ENCODE measurements at places on chromosomes 4 and X.

GRCh38 chr4:108536577-108536976, 83.8 kb upstream of the RPL34 start:
- no peak for DNase-seq

GRCh38 chrX:46727441-46727840, 31.5 kb downstream of the SLC9A7 start:
- no peak for DNase-seq

DNA sequence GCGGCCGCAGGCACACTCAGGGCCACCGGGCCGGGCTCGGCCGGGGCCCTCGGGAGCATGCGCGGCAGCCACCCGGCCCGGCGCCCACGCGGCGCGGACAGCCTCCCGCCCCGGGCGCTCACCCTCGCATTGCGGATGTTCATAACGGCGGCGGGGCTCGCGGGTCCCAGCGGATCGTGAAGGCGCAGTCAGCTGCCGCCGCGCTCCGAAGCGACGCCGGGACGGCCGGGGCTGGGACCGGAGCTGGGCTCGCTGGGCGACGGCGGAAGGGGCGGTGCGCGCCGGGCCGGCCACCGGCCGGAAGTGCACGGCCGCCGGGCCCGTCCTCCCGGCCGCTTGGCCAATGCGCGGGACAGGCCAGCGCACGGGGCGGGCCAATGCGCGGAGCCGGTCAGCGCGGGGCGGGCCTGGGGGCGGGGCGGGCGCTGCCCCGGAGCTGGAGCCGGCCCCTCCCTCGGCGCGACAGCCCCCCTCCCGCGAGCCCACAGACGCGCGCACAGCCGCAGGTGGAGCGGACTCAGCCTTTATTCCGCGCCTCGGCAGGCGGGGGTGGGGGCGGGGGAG, at the start of gene NAA10:
NAA10 (minus strand) TSS at position 276 of the 564 bp plus-strand sequence; CDS start at position 143, 133 bp downstream.
- DNase-seq = peak; percentile 98

DNA sequence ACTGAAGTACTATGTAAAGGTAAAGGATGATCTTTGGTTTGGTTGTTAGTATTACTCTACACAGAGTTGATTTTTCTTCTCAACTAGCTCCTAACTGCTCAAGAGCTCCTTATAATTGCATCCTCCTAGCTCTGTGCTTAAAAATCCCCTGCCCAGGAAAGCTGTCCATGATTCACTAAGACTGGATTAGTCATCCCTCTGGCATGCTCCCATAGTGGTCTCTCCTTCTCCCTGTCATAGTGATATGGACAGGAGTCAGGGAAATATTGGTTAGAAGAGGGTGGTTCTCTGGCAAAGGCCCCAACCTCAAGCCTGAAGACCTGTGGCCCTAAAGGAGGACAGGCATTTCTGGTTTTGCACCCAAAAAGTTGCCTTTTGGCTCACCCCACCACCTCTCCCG, 242.3 kb upstream of the KCNIP4 start:
- no peak for DNase-seq

GRCh38 chr4:26458157-26458561, 32.1 kb downstream of the CCKAR start:
- DNase-seq = no peak

DNA sequence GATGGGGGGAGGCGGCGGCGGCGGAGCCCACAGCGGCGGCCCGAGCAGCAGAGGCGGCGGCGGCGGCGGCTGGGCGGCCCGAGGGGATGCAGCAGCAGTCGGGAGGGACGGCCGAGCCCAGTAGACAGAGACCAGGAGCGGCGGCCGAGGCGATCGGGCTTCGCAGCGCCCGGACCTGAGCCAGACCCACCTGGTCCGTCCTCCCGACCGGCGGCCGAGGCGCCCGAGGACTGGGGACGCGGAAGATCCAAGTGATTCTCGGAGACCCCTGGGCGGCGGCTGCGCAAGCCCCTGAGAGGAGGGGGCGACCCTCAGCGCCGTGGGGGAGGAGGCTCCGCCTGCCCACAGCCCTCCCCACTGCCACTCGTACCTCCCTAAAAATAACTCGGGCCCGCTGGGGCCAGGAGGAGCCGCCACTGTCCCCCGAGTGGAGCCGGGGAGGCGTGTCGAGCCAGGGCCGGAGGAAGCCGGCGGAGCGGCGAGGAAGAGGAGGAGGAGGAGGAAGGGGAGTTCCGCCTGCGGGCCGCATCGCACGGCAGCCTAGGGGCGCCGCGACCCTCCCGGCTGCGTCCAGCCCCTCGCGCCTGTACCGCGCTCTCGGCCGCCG, 608 bp downstream of the RAPGEF2 start:
- no peak for DNase-seq

DNA sequence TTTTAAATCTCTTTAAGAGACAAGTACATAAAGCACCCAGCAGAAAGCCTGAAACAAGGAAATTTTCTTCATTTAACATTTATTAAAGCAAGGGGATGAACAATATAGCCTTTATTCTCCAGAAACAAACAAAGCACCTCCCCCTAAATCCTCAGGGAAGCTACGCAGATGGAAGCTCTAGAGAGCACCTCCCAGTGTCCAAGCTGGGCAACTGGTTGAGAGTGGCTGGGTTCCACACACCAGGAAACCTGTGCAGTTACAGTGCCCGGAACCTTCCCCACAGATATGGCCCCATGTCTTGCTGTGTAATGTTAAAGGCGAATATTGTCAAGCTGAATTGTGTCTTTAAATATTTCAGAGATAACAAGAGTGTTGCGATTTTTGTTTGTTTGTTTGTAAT, 8.9 kb upstream of the TRIML1 start:
- no peak for DNase-seq

- DNase-seq = peak; percentile 8
Observed at GRCh38 chr4:101049549-101050001, 297.8 kb downstream of the PPP3CA start.

GRCh38 chr4:177410566-177410965, 31.7 kb downstream of the AGA start:
- no peak for DNase-seq

- peak; percentile 57 for DNase-seq
Observed at GRCh38 chr4:70722199-70722791, 531 bp downstream of the RUFY3 start.

- DNase-seq = no peak
Observed at GRCh38 chrX:29447867-29448266, 767.5 kb upstream of the MAGEB2 start.

DNA sequence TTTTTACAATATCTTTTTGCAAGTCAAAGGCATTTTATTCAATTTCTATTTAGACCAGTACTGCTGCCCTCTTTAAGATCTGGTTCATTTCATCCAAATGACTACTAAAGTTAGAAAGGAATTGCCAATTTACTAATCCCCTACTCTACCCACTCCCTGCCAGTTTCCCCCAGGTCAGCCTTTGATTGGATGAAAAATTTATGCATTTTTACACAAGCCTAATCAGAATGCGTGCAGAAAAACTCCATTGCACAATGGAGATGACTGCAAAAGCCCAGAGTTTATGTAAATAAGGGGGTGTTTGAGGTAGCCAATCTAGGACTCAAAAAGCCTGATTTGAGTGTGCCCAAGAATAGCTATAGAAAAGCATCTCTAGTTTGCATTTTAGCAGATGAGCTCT, 310.6 kb downstream of the PABPC4L start:
- no peak for DNase-seq

DNA sequence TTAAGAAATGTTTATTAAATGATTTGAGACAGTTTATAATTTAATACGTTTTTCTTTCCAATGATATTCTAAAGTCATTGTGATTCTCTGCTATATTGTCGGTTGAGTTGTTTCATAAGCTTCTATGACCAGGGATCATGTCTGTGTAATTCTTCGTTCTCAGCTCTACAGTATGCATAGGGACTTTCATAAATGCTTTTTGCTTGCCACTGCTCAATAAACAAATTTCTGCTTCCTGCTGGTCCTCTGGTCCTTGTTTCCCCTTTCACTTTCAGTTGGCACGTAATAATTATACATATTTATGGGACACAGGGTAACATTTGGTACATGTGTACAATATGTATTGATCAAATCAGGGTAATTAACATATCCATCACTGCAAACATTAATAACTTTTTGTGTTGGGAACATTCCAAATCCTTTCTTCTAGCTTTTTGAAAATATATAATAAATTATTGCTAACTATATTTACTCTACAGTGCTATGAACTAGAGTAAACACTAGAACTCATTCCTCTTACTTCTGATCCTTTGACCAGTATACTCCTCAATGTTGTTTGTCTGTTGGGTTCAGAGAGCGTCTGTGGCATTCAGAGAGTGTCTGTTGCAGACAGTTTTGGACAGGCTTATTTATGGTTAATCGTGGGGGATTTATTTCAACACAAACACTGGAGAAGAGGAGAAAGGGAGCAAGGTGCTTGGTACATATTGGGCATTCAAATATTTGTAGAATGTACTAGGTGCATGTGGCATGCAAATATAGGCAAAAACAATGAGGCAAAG, 68.3 kb upstream of the SPANXB1 start:
- DNase-seq = no peak

DNA sequence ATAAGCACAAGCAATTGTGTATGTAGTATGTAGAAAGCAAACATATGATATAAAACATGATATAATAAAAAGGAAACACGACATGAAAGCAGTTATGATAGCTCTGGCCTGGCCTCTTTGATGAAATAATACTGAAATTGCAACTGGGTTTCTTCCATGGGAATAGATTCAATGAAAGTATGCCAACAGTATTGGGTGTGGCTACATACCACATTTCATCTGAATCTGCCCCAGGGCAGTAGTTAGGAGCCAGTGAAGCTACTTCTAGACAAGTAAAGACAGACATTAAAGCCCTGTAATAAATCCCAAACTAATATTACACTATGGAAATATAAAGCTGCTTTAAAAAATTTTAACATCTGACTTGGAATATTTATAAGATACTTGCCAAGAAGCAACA, 207.3 kb downstream of the FBXW7 start:
- DNase-seq = no peak

GRCh38 chr4:168560184-168561180, 63.6 kb downstream of the PALLD start:
- no peak for DNase-seq

GRCh38 chr4:94267037-94267436, 59.4 kb downstream of the SMARCAD1 start:
- no peak for DNase-seq

DNA sequence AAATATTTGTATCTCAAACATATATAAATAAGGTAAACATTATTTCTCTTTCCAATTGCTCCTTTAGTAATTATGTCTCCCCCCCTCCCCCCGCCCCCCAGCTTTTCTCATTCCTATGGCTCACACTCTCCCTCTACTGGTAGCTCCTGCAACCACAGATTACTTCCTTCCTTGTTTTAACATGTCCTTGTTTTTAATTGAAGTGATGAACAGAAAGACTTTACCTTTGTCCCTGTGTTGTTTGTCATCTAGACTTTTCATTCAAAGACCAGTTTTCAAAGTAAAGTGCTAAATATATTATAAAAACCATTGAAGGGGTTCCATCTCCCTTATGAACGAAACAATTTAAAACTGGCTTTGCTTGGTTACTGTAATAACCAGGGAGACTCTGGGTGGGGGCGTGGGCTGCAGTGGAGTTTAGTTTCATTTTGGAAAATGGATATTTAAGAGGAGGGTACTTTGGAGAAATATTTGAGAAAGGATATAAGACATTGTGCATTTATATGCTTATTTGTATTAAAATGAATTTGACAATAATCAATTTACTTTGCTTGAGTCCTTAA, 352.9 kb downstream of the RAPGEF2 start:
- peak; percentile 68 for DNase-seq

GRCh38 chr4:167339781-167340180, 105.5 kb upstream of the SPOCK3 start:
- DNase-seq = no peak

DNA sequence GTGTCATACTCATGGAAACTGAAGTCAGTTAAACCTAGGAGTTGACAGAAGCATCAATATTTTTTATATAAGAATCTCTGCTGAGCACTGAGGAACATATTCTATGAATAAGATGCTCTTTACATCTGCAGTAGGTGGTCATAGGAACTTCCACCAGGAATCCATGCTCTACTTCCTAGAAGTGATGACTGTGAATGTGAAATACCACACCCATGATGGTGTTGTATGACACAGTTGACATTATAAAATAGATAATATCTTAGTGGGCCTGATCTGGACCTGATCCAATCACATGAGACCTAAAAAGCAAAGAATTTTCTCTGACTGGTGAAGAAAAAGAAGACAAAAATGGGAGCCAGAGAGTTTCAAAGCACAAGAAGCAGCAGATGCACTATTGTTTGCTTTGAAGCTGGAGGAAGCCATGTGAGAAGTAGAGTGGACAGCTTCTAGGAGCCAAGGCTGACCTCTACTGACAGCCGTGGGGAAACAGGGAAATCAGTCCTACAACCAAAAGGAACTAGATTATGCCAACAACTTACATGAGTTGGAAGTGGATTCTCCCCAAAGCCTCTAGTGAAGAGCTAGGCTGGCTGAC, 68.6 kb upstream of the HS3ST1 start:
- DNase-seq = no peak

DNA sequence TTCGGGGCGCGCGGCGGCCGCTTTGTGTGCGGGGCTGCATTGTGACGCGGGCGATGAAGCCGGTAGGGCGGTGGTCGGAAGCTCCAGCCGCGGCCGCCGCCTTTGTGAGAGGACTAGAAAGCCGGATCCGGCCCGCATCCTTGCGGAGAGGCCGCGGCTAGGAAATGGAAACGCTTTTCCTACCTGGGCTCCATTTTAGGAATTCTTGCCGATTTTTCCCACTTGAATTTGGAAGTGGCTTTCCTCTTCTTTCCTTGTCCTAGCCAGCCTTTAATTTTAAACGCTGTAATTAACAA, 708 bp downstream of the TMSB4X start:
- DNase-seq = no peak

- DNase-seq = no peak
Observed at GRCh38 chr4:110245577-110245976, 47.2 kb upstream of the ELOVL6 start.

DNA sequence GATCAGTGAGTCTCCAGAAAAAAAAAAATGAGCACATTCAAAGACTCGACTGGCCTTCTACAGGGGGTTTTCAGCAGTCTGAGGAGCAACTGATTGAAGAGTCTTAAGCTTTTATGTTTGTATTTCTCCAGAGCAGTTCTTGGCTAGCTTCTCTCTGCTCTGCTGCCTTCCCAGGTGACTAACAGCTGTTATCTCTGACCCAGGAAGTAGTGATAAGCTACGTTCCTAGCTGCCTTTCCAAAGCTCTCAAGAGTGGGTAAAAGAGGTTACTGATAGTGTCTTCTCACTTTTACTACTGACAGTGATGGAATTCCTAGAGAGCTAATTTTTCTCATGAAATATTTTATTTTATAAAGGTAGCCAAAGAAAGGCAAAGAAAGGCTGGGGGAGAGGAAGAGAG, 66.6 kb downstream of the ENOX2 start:
- no peak for DNase-seq
